Osteocyte (in vitro differentiated cells): ENCODE measurements at places on chromosomes 12 and 14. TPM values are rescaled to one million over a fixed set of nuclear protein-coding genes. Genes with fewer than 3 reads are reported as not detected.
A peak's percentile ranks its signal among the peaks of the same experiment; 100 is the strongest.

DNA sequence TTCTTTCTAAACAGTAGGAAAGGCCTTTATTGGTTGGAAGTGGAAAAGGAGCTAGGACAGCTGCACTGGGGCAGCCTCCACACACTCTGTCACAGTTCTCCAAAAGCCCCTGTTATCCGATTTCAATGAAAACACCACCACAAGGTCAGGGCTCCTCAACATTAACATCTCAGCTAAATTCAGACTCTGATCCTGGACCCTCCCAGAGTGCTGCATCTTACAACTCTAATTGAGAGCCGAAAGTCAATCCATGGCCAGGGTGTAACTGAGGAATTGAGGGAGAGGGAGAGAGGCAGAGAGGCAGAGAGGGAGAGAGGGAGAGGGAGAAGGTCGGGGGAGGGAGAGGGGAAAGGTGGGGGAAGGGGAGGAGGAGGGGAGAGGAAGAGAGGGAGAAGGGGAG lies 32.1 kb downstream of the DICER1 start:
- no peak overlapping the region for H3K4me3 ChIP-seq
- DNase-seq, result no peak
- peaks cover 12% of the 10 kb centered on the region for H3K4me1 ChIP-seq
- H3K27ac ChIP-seq, result peak overlapping the region; percentile 14
- H3K27me3 ChIP-seq, result no peaks in the 10 kb centered on the region
- H3K36me3 ChIP-seq, result peaks cover 55% of the 10 kb centered on the region

GRCh38 chr12:86256163-86256562 lies at the start of gene MGAT4C:
TSS of gene MGAT4C (minus strand) at chr12:86256391.
- H3K27ac ChIP-seq, result no peak within 1 kb of the TSS
- H3K4me3 ChIP-seq, result no peak within 1 kb of the TSS
- H3K4me1 ChIP-seq, result no peaks in the 10 kb centered on the region
- H3K27me3 ChIP-seq, result no peaks in the 10 kb centered on the region
- no peak for DNase-seq

- H3K4me3 ChIP-seq, result no peak overlapping the region
- H3K4me1 ChIP-seq, result no peaks in the 10 kb centered on the region
- H3K27me3 ChIP-seq, result no peaks in the 10 kb centered on the region
- no peaks in the 10 kb centered on the region for H3K36me3 ChIP-seq
- DNase-seq, result no peak
Measured at GRCh38 chr12:13573698-13574321, 377.3 kb downstream of the EMP1 start.

- H3K36me3 ChIP-seq, result peaks cover 2% of the 10 kb centered on the region
- peak within 1 kb of the TSS; percentile 85 for H3K27ac ChIP-seq
- DNase-seq, result no peak
Measured at GRCh38 chr14:104794993-104795780, at the start of gene AKT1. TSS of gene AKT1 (minus strand) at chr14:104795748. CDS start at chr14:104792643, 3,105 bp downstream.

- H3K27ac ChIP-seq, result no peak overlapping the region
- DNase-seq, result no peak
- no peak overlapping the region for H3K4me3 ChIP-seq
- H3K27me3 ChIP-seq, result no peaks in the 10 kb centered on the region
Measured at GRCh38 chr12:92765871-92766270, 63.1 kb downstream of the PLEKHG7 start.

- DNase-seq, result no peak
- no peak overlapping the region for H3K4me3 ChIP-seq
- H3K27ac ChIP-seq, result no peak overlapping the region
- no peaks in the 10 kb centered on the region for H3K27me3 ChIP-seq
- H3K4me1 ChIP-seq, result no peaks in the 10 kb centered on the region
- H3K36me3 ChIP-seq, result no peaks in the 10 kb centered on the region
Measured at GRCh38 chr14:26170885-26171284, 426.9 kb downstream of the NOVA1 start.

GRCh38 chr12:46956451-46957035 lies 122.9 kb upstream of the PCED1B start:
- no peak overlapping the region for H3K4me3 ChIP-seq
- H3K4me1 ChIP-seq, result peaks cover 19% of the 10 kb centered on the region
- no peak for DNase-seq
- H3K36me3 ChIP-seq, result peaks cover 2% of the 10 kb centered on the region

GRCh38 chr14:78752518-78753188 lies 582.5 kb downstream of the NRXN3 start:
- peaks cover 2% of the 10 kb centered on the region for H3K27me3 ChIP-seq
- no peak for DNase-seq
- H3K4me3 ChIP-seq, result no peak overlapping the region
- H3K4me1 ChIP-seq, result no peaks in the 10 kb centered on the region

- no peaks in the 10 kb centered on the region for H3K36me3 ChIP-seq
- H3K4me1 ChIP-seq, result peaks cover 6% of the 10 kb centered on the region
- H3K27ac ChIP-seq, result no peak overlapping the region
Measured at GRCh38 chr12:7884689-7885088, 12.0 kb upstream of the SLC2A14 start.

GRCh38 chr12:122982477-122982815 lies 2.0 kb downstream of the ARL6IP4 start:
- no peak overlapping the region for H3K27ac ChIP-seq
- no peak for DNase-seq
- peaks cover 3% of the 10 kb centered on the region for H3K36me3 ChIP-seq
- H3K4me3 ChIP-seq, result peak overlapping the region; percentile 88
- H3K27me3 ChIP-seq, result no peaks in the 10 kb centered on the region

GRCh38 chr12:102043928-102044327 lies 17.9 kb downstream of the WASHC3 start:
- peaks cover 8% of the 10 kb centered on the region for H3K36me3 ChIP-seq
- H3K27me3 ChIP-seq, result no peaks in the 10 kb centered on the region
- DNase-seq, result no peak
- no peaks in the 10 kb centered on the region for H3K4me1 ChIP-seq

PLXNC1 gene
- total RNA-seq, result 0.32 and 1.1 TPM in 2 replicates

ESRRB gene
- total RNA-seq, result not detected in 2 replicates

OVCH1 gene
- total RNA-seq, result 0.46 and 0.52 TPM in 2 replicates

PTPRO gene
- total RNA-seq, result 0.75 and 1.8 TPM in 2 replicates

TEAD4 gene
- total RNA-seq, result 28.9 and 30.0 TPM in 2 replicates

LBHD2 gene
- not detected in 2 replicates for total RNA-seq

CLSTN3 gene
- 12.0 and 14.4 TPM in 2 replicates for total RNA-seq
